ENCODE measurements at places on chromosomes 6 and 20. TPM values are rescaled to one million over a fixed set of nuclear protein-coding genes. Genes with fewer than 3 reads are reported as not detected.

Gene SOX18
- total RNA-seq = not detected

Gene CRYBG1
- 20.3 TPM for total RNA-seq

Gene SLC12A5
- 0.52 TPM for total RNA-seq

Gene TPBG
- total RNA-seq = not detected

Gene TTLL9
- total RNA-seq = not detected

Gene DCDC2
- total RNA-seq = 0.04 TPM

Gene KHDRBS2
- total RNA-seq = not detected

Gene SLA2
- 70.6 TPM for total RNA-seq

Gene TRDN
- total RNA-seq = not detected

Gene FAM162B
- total RNA-seq = not detected

Gene ZNF311
- total RNA-seq = 1.0 TPM

Gene TRIM10
- total RNA-seq = not detected

Gene TNF
- total RNA-seq = 114 TPM

Gene ASIP
- not detected for total RNA-seq

Gene TMEM170B
- 2.0 TPM for total RNA-seq

Gene FAXC
- not detected for total RNA-seq

Gene LGSN
- total RNA-seq = not detected

Gene OPN5
- not detected for total RNA-seq

Gene HLA-DQA1
- total RNA-seq = 4.4 TPM

Gene TP53TG5
- total RNA-seq = 0.40 TPM

Gene CST5
- total RNA-seq = not detected

Gene STMND1
- total RNA-seq = not detected

Gene BPI
- not detected for total RNA-seq

Gene SLC17A2
- total RNA-seq = not detected

Gene ZBP1
- 0.68 TPM for total RNA-seq

Gene TJAP1
- total RNA-seq = 36.5 TPM

Gene GDAP1L1
- total RNA-seq = not detected

Gene FNDC11
- 0.10 TPM for total RNA-seq

Gene FKBP1C
- total RNA-seq = 1.5 TPM

Gene NFATC2
- total RNA-seq = 31.0 TPM

Gene TRAPPC3L
- total RNA-seq = not detected

Gene NDRG3
- 16.3 TPM for total RNA-seq

Gene LAMA5
- total RNA-seq = 0.38 TPM
